Right ventricle myocardium inferior (tissue), 1 donor: ENCODE measurements at places on chromosomes 7 and 10.

DNA sequence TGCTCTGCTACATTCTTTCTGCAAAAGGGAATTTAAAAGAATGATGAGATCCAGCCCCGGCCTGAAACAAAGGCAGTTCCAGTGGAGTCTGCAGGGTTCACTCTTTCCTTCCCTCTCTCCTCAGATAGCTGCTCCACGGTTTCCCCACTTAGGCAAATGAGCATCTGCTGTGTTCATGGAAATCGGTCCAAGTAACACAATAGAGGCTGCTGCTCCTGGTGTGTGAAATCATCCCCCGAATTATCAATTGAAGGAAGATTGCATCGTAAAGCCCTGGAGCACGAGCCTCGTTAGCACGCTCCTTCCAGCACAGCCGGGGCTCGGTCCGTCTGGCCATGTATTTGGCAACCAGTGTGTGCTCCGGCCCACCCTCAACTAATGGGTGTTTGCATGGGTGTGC is 108.3 kb upstream of the DPP6 start:
- DNase-seq: no peak

- no peak for DNase-seq
Measured at GRCh38 chr10:130300608-130301020, 164.4 kb downstream of the GLRX3 start.

DNA sequence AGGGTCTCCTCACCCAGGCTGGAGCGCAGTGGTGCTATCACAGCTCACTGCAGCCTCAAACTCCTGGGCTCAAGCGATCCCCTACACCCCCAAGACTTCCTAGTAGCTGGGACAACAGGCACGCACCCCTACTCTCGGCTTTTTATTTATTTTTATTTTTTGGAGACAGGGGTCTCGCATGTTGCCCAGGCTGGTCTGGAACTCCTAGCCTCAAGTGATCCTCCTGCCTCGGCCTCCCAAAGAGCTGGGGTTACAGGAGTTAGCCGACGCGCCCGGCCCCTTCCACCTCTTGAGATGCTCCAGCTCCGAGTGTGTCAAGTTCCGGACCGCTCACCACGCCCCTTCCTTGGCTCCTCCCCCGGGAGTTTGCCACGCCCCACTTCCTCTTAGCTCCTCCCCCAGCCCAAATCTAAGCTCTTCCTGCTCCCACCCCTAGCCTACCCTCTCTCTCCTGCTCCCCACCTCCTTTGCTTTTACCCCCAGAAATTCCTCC is 6.3 kb downstream of the NAT16 start:
- DNase-seq: no peak

- no peak for DNase-seq
Measured at GRCh38 chr7:95840953-95841950, 68.9 kb downstream of the DYNC1I1 start.

DNA sequence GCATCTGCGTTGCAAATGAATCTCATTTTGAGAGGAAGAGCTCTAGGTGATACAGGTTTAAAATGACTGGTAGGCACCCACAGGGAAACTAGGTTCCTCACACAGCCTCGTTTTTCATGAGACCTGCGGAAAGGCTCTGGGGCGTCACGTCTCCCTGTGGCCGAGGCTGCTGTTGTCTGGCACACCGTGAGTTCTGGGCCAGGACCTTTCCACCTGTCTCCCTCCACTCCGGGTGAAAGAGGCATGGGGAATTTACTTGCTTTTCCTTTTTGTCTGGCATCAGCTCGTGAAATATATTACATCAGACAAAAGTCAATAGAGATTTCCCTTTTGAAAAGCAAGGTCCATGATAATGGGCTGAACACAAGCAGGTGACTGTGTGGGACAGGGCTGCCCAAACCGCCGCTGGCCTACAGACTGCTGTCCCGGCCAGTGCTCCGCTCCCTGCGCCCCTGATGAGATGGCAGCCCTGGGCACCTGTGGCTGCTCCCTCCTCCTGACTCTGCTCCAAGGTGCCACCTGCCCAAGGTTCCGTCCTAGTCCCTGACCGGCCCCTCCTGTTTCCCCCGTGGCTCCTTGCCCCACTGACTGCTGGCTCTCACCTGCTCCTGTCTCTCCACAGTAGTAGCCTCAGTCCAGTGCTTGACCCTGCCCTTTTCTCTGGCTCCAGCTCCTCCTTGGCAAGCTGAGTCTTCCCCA is 109.6 kb downstream of the NKX6-2 start:
- no peak for DNase-seq

DNA sequence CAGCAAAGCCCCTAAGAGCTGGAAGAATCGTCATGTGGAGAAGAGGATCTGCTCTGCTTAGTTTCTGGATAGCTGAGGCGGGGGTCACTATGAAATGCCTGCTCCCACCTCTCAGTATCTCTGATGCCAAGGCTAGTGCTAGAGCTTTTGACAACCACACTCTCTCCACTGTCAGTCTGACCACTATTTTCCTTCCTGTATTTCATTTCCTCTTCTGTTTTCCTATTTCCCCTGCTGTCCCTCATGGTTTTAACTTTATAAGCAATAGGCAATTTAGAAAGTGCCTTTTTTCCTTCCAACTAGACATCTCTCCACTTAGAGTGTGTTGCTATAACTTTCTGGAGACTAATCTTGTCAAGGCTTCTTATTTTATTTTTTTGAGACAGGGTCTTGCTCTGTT is 23.6 kb downstream of the C7orf57 start:
- no peak for DNase-seq

GRCh38 chr7:20340839-20341238 is 10.1 kb downstream of the ITGB8 start:
- DNase-seq: no peak

DNA sequence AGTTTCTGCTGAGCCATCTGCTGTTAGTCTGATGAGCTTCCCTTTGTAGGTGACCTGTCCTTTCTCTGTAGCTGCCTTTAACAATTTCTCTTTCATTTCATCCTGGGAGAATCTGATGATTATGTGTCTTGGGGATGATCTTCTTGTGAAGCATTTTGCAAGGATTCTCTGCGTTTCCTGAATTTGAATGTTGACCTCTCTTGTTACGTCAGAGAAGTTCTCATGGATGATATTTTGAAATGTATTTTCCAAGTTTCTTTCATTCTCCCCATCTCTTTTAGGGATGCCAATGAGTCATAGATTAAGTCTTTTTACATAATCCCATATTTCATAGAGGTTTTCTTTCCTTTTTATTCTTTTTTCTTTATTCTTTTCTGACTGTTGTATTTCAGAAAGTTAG is 184.2 kb upstream of the BET1 start:
- no peak for DNase-seq

GRCh38 chr7:17506095-17506494 is 207.6 kb downstream of the AHR start:
- no peak for DNase-seq

DNA sequence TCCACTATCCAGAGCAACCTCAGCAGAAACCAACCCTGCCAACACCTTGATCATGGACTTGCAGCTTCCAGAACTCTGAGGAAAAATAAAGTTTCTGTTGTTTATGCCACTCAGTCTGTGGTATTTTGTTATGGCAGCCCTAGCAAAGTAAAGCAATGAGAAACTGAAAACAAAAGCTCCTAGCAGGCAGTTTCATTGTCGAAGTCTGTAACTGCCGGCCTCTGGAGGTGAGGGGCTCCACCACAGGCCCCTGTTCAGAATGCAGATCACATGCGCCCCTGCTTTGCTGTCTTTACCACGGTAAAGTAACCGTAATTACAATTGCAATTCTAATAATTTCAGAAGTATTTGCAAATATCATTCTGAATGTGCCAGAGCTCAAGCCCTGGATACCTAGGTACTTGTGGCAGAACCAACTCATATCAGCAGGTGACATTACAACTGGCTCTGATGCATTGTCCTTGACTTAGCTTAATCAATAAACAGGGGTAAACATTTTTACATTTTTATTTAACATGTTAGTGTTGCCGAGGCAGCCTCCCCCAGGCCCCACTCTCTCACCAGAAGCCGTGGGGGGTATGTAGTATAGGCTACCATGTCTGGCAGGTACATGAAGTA is 193.2 kb downstream of the ELMO1 start:
- DNase-seq: no peak

DNA sequence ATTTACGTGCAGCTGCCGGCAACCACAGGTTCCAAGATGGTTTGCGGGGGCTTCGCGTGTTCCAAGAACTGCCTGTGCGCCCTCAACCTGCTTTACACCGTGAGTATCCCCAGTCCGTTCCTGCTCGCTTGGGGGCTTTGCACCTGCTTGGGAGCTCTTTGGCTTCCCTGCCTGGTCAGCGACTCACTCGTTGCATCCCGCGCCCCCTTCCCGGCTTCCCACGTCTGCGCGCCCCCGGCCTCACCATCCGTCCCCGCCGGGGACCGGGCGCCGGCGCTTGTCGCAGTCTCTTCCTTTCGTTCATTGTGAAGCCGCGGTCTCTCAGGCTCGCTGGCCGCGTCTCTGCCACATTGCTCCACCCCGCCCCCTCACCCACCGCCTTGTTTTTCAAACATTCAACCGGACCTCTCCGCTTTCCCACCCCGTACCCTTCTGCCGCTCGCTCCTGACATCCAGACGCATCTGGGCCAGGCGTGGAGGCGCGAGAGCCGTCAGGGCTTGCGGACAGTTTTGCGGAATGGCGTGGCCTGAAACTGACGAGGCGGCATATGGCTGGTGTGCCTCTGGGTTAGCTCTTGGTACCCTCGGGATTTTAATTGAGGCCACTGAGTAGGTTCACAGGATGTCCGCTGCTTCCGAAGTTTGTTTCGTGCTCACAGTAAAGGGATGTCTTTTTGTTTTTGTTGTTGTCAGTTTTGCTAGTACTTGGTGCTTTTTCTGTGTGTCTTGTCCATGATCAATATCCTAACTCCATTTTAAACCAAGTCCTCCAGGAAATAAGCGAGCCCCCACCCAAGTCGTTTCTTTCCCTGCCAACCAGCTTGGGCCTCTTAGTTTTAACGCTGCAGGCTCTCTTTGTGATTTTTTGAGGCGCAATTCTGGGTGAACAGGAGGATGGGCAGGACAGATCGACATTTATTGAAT is 639 bp downstream of the TSPAN13 start:
- DNase-seq: peak; percentile 72

- no peak for DNase-seq
Measured at GRCh38 chr10:12638103-12638502, 288.8 kb downstream of the CAMK1D start.

DNA sequence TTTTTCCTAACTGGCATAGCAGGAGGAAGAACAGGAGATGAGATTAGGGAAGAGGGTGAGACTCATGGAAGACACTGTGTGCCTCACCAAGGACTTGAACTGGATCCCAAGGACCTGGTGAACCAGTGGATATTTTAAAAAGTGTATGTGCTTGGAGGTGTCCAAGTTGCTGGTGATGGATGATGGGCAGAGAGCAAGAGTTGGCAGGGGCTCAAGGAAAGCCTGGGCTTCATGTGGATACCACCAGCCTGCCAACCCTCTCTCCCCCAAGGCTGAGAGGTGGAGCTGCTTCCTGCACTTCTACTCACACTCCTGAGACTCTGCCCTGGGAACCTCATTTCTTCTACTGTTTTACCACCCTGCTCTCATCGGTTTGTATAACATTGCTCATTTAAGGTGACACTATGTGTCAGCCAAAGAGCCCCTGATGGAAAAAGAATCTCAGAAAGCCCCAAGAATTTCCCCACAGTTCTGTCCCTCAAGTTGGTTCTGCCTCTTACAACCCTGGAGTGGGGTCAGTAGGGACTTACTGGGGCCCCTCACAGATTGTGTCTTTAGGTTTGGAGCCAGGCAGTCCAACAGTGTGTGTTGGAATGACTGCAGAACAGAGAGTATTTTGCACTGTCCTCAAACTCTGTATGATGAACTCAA is 56.2 kb upstream of the PDCD4 start:
- DNase-seq: no peak

DNA sequence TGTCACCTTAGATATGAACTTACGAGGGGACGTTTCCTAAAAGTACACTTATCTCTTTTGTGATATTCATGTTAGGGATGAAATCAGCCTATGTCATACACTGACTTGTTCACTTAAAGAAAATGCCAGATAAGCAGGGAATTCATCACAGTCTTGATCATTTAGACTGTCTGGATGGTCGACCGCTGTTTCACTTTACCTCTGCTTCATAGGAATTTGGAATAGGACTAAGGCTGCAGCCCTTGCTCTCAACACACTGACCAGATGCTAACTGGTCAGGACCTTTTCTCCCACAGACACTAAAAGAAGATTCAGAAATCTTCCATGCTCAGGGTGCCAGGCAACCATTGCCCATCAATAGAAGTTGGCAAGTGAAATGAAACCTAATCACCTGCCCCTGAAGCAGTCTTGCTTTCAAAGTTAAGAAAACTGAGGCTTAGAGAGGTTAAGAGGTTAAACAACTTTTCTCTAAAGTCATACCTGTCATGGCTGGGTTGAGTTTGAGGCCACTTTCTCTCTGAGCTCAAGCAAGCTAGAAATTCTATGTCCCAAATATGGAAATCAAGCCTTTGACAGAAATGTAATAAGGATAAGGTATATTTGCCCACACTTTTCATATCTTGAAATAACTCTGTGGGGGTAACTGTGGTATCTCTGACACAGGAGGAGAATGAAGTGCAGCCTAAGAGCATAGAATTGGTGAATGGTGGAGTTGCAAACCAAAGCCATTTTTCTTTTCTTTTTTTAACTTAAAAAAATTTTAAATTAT is 77.1 kb downstream of the MAP3K8 start:
- DNase-seq: no peak

DNA sequence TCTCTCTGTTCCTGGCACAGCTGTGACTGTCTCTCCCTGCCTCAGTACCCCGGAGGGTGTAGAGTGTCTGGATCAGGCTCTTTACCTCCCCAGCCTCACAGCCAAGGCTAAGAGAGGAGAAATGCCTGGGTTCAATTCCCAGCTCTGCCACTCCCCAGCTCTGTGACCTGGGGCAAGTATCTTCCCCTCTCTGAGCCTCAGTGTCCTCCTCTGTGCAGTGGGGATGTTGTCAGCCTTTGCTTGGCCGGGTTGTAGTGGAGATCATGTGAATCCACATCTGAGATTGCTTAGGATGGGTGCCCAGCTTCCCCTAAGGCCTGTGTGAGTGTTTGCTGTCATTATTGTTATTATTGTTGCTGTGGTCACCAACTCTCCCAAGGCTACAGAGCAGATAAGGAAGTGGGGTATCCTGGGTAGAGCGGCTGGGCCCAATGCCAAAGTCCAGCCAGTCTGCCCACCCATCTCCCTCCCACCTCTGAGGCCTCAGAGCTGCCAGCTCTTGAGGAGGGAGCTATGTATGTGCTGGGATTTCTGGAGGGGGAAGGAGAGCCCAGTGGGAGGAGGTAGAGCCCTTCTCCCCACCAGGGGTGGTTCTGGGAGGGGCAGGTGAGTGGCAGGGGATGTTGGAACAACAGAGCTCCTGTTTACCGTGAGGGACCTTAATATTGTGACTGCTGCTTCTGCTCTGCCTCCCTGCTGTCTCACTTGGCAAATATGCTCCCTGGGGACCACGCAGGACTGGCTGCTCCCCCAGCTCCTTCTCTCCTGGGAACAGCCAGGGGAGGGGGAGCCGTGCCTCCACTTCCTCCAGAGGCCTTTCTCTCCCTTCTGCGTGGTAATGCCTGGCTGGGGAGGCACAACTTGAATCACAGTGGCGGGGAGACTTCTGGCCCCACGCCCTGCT is 170.5 kb downstream of the RPS24 start:
- no peak for DNase-seq

GRCh38 chr7:43612599-43613589 is 30.0 kb downstream of the STK17A start:
- no peak for DNase-seq
